ENCODE measurements at places on chromosomes 1 and 21. TPM values are rescaled to one million over a fixed set of nuclear protein-coding genes. Genes with fewer than 3 reads are reported as not detected.

DNA sequence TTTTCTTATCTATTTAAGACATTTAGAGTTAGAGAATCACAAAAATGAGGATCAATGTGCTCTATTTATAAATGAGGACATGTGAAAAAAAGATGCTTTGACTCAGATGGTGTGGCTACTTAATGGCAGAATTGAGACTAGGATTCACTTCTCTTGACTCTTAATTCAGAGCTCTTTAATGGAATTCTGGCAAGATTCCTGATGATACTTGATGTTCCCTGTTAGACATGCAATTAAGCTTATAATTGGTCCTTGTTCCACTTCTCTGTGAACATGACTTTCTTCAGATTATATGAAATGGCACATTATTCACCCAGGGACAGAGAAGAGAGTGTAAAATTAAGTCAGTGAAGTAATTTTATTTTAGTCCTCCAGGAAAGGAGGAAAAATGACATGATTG is 165.3 kb downstream of the LRRC7 start:
- no peak for DNase-seq

DNA sequence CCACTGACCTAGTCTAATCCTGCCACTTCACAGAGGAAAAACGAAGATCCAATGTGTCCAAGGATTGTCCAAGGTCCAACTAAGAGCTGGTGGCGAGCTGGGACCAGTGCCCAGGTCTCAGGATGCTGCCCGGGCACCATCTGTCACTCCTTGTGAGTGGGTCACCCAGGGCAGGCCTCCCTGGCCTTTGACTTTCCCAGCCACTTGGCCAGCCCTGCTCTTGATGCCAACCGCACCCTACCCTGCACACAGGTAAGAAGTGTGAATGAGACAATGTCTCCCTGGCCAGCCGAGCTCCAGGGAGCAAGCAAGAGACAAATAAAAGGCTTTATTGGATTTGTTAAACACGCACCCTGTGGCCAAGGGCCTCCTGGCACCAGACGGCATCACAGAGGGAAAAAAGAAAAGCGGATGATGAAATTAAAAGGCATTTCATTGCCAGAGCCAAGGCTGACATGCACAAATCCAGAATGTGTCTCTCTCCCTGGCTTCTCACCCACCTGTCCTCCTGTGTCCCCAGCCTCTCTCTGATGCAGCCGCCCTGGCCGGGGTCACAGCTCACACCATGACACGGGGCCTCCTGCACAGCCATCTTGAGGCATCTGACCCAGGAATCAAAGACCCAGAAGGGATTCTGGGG is 72.8 kb downstream of the CAMK2N1 start:
- DNase-seq: no peak

Gene AK2
- 129 TPM for total RNA-seq

GRCh38 chr1:205783433-205783795 is 8.1 kb upstream of the RAB29 start:
- no peak for DNase-seq

Gene MPZ
- total RNA-seq: 4.4 TPM

DNA sequence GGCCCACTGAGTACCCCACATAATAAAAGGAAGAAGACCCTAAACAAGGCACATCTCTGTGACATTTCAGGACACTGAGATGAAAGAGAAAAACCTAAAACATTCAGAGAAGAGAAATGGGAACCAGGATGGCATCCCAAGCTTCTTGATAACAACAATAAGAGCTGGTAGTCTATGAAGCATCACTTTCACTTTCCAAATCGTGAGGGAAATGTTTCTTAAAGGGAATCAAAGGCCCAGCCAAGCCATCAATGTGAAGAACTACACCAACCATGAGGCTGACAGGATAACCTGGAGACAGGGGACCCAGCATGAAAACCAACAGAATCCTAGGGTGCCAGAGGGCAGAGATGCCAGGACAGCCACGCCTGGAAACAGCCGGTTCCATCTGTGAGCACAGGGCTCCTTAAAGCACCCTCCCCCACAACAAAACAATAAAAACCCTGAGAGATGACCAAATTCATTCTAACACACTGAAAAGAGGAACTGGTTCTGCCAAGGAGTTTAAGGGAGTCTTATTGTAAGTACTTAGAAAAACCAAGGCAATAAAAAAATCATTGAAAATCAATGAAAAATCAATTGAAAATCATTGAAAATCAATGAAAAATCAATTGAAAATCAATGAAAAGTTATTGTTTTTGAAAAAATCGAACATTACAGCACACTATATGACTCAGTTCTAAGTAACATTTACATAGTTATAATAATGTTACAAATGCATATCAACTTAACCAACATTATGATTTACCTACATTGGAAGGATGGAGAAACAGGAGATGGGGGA is 141.5 kb upstream of the ERG start:
- DNase-seq: no peak

- DNase-seq: no peak
Observed at GRCh38 chr1:35544976-35545375, 12.2 kb downstream of the KIAA0319L start.

DNA sequence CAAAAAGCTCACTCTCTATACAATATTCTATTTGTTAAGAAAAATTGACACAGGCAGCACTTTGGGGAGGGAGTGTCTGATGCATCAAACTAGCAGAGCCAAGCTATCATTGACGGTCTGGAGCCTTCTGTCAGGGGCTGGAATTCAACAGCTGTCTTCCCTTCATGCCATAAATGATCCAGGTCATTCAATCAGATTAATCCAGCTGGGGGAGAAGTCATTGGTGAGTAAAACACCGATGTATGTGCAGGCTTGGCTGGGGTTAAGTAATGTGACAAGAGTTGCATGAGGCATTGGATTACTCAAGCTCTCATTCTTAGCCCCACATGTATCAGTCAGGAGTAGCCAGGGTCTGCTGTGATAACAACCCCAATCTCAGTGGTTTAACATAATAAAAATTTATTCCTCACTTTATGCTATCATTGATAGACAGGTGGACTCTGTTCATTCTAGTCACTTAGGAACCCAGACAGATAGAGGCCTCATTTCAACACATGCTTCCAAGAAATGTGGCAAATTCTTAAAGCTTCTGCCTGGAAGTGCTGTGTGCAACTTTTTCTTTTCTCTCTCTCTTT is 118.1 kb upstream of the GADD45A start:
- no peak for DNase-seq

Gene DHRS3
- 81.0 TPM for total RNA-seq

DNA sequence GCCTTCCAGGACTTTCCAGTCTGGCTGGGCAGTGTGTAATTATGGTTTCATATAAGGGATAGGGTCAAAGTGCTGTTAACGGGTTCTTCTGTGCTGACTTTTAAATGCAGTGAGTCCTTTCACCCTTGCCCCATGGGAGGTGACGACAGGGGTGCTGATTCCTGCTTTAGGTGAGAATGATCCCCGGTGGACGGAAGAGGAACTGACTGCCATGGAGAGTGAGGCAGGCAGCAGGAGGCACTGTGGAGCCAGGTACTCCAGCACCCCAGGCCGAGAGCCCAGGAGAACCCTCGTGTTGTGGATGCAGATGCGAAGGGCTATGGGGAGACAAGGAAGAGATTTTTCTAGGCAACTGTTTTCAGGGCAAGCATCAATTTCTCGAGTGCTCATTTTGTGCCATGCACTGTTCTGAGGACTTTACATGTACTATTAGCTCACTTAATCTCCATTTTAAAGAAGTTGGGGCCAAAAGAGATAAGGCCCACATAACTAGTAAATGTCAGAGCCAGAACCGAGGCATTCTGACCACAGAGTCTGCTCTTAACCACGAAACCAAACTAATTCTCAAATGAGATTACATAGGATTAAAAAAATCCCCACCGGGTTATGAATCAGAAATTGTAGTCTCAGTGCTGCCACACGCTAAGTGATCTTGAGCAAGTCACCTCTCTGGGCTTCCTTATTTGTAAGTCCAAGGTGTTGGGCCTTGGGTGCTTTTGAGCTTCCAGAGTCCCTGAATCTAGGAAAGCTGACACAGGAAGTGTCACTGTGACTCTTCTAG is 28.2 kb downstream of the STPG1 start:
- no peak for DNase-seq

Gene CRYAA
- total RNA-seq: not detected

- DNase-seq: no peak
Observed at GRCh38 chr1:36387141-36387949, 1.6 kb upstream of the STK40 start.

- DNase-seq: no peak
Observed at GRCh38 chr21:42392731-42393442, 3.0 kb downstream of the TMPRSS3 start.

Gene RGL1
- 18.9 TPM for total RNA-seq

- DNase-seq: no peak
Observed at GRCh38 chr1:44719318-44719717, 11.7 kb downstream of the RNU5D-1 start.

- DNase-seq: no peak
Observed at GRCh38 chr1:154456631-154457030, 45.4 kb upstream of the TDRD10 start.

DNA sequence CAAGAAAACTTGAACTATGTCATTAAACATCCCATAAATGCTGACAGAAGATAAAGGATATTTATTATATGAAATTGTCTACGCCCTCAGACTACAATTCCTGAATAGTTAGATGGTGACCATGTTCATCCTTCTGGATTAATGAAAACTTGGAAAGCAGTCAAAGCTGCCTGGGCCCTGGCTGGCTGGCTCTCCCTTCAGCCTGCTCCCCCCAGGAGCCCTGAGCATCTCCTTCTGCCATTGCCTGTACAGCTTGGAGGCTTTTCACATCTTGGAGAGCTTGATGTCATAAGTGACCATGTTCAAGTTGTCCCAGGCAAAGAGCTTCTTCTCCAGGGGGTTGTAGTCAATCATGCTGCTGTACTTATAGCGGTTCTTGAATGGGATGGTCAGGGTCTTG is 13.6 kb downstream of the MYOCOS start:
- DNase-seq: no peak

Gene VWA1
- total RNA-seq: 20.5 TPM

DNA sequence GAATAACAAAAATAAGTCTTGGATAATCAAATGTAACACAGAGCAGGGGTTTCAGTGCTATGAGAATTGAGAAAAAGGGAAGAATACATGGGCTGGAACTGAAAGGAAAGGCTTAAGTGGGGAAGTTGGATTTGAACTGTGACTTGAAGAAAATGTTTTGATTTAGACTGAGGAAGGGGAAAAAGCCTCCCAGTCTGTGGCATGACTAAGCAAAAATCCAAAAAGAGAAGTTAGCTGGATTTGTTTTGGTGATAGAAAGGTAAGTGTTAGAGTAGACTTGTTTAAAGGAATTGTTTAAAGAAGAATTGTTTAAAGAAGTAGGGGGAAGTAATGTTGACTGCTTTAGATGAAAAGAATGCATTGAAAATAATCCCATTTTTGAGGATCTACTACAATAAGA is 46.0 kb downstream of the KCNK2 start:
- DNase-seq: no peak

GRCh38 chr1:219387211-219387610 is 213.5 kb downstream of the LYPLAL1 start:
- DNase-seq: no peak

GRCh38 chr1:47182676-47183235 is 7.1 kb downstream of the PDZK1IP1 start:
- no peak for DNase-seq

Measured in Right ventricle myocardium inferior (tissue), 1 donor.